IMR-90 (cell line): ENCODE measurements at places on chromosomes 1 and 21. TPM values are rescaled to one million over a fixed set of nuclear protein-coding genes. Genes with fewer than 3 reads are reported as not detected.

Gene RSPO1
- not detected in 2 replicates for polyA plus RNA-seq

DNA sequence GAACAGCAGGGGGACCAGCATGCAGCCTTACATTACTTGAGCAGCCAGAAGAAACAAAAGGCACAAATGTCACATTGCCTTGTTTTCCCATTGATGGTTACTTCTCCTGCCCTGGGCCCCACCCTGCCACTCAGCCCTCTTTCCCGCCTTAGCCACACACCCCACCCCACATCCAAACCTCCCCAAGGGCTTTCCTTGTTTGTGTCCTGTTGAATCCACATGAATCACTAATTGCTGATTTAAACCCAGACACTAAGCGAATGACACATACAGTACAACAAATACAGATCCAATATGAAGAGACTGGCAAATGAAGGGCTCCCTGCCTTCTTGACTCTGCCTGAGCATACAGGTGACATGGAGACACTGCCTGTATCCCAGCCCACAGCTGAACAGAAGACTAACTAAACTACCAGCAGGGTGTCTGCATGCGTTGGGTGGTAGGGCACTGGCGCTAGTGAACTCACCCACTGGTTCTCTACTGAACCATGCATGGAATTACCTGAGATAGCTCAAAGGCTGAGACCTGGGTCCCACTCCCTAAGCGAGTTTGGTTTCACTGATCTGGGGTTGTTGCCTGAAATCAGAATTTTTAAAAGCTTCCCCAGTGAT lies 3.1 kb downstream of the IGSF3 start:
- DNase-seq, result no peak

Gene LORICRIN
- polyA plus RNA-seq, result not detected in 2 replicates

DNA sequence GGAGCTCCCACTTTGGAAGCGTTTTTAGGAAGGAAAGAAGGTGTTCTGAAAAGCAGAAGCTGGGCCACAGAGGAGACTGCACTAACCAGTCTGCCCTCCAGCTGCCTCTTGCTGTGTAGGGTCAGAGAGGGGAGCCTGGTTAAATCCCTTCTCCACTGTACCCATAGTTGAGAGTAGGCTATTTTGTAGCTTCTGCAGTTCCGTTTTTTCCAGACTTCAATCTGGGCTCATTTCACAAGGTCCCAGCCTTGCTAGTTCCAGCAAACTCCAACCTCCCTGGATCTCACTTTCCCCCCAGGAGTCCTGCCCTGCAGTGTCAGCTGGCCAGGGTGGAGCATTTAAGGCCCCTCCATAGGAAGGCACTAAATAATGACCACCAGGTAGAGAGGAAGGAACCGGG lies 11.0 kb downstream of the TNN start:
- no peak for DNase-seq
